ENCODE measurements at places on chromosomes 5 and 9.

- DNase-seq = no peak
Observed at GRCh38 chr5:100165309-100165708, 369.9 kb upstream of the FAM174A start.

DNA sequence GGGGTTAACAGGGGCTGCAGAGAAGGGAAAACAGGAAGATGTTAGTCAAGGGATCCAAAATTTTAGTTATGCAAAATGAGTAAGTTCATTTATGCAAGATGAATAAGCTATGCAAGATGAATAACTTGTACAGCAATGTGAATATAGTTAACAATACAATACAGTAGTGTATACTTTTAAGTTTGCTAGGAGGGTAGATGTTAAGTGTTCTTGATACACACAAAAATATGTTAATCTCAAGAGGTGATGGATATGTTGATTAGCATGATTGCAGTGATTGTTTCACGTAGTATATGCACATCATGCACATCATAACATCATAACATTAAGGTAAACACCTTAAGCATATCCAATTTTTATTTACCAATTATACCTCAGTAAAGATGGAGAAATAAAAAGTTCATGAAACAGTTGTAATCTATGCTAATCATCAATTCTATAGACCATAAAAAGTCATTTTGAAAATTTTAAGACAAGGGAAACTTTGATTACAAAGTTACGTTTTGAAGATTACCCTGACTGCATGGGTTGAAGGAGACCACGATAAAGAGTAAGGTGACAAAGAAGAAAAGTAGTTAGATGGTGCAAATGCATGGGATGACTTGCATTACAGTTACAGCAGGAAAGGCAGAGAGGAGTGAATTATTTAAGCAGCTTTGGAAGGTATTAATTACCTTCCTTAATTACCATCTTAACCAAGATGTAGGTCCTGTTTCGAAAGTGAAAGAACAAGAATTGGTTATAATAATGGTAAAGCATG, 31.4 kb downstream of the FAM174A start:
- no peak for DNase-seq

DNA sequence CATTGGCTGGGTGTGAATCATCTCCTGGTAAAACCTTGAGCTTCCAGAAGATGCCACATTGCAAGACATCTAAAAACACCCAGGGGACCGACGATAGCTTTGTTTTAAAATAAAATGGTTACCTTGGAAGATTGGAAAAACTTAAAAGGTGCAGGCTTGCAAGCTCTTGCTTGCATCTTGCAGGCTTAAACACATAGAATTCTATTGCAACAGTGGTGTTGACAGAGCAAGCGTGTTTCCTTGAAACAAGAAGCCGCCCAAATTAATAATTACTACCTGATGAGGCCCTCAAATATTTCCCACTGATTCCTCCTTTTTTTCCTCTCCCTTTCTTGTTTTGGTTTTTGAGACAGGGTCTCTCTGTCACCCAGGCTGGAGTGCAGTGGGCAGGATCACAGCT, 137.1 kb upstream of the BASP1 start:
- DNase-seq = no peak

- no peak for DNase-seq
Observed at GRCh38 chr5:98468188-98468869, 305.1 kb upstream of the RGMB start.

DNA sequence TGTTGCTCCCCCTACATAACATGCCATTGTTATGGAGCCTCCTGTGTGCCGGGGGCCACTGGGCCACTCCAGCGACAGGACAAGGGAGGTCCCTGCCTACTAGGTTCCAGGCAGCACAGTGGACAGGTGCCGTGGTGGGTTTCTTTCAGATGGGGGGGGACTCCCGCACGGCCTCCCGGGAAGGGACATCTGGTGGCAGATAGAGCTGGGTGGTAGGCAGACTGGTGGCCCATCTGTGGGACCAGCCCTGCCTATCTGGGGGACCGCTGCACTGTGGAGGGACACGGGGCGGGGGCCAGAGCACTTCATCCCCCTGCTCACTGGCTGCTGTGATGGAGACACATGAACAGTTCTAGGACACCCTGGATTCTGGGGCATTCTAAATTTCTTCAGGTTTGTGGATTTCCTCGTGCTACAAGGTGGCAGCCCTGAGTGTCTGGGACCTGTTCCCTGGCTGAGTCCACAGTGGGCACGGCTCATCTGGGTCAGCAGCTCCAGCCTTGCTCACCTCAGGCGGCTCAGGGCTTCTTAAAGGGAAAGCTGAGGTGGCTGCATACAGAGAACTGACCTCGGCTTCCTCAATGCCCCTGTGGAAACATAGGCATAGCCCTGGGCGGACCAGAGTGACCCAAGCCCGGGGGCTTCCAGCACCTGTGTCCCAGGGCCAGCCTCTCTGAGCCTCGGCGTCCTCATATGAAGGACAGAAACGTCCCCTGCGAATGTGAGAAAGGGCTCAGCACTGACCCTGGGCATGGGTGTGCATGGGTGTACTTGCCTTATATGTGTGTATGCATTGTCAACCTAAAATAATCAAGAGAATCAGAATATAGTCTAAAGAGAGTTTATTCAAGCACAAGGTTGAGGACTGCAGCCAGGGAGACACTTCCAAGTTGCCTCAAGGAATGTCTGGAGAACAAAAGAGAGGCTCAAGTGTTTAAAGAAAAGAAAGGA, 22.5 kb downstream of the FGD3 start:
- no peak for DNase-seq

- no peak for DNase-seq
Observed at GRCh38 chr5:154494036-154494435, 16.0 kb upstream of the HAND1 start.

GRCh38 chr5:112787896-112788295, 50.2 kb downstream of the APC start:
- DNase-seq = no peak

GRCh38 chr5:16976625-16977008, 40.5 kb upstream of the MYO10 start:
- no peak for DNase-seq

DNA sequence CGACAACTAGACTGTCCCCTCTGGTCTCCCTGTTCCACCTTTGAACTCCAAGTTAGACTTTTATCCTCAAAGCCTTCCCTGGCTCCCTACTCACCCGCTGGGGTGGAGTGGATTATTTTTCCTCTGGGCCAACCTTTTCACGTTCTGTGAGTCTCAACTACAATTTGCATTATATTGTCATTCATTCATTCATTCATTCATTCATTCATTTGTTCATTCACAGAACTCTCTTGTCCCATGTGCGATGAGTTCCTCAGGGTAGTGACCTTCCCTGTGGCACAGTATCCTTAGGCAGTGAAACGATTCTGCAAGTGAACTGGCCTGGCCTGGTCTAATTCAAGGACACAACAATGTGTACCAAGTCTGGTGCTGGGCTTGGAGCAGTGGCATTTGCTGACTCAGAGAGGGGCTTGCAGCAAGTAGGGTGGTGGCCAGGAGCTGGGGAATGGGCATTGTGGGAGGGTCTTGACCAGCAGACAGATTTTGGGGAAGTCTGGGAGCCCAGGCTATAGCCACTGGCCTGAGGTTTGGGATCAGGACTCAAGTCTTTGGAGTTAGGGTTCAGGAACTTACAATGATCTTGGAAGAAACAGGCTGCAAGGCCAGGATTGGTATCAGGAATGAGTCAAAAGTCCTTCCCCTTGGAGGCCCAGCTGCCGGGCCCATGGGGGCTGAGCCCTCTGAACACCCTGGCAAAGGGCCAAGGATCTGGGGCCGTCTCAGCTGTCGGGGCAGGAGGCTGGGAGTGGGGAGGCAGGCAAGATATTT, 37.2 kb upstream of the COL15A1 start:
- DNase-seq = no peak

DNA sequence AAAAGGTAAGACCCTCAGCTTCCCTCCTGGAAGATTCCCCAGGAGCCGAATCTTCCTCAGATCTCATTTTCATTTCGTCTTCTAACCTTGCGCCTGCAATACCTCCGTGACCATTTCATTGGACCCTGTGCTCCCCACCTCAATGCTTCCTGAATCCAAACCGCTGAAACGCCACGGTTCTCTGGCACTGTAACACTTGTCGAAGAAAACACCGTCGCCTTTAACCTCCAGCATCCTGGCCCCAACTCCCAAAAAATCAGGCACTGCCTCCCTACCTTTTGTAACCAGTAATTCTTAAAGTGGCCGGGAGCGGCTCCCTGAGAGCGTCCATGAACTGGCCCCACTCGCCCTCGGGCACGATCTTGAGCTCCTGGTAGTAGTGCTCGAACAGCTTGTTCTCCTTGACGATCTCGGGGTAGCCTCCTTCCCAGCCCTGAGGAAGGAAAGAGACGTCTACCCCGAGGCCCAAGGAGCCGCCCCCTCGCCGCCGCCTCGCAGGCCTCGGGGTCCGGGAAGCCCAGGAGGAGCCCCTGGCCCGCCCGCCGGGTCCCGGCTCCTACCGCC, 438 bp downstream of the NSUN2 start:
- no peak for DNase-seq

GRCh38 chr9:3434594-3434993, 91.2 kb downstream of the RFX3 start:
- no peak for DNase-seq

DNA sequence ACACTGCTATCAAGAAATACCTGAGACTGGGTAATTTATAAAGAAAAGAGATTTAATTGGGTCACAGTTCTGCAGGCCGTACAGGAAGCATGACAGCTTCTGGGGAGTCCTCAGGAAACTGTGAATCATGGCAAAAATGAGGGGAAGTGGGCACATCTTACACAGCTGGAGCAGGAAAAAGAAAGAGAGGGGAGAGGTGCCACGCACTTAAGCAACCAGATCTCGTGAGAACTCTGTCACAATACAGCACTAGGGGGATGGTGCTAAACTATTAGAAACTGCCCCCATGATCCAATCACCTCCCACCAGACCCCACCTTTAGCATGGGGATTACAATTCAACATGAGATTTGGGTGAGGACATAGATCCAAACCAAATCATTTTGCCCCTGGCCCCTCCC, 105.5 kb upstream of the CPLX2 start:
- peak; percentile 13 for DNase-seq

- no peak for DNase-seq
Observed at GRCh38 chr9:137642892-137643291, 24.1 kb downstream of the EHMT1 start.

GRCh38 chr5:178386336-178386931, 153.8 kb upstream of the PHYKPL start:
- no peak for DNase-seq

DNA sequence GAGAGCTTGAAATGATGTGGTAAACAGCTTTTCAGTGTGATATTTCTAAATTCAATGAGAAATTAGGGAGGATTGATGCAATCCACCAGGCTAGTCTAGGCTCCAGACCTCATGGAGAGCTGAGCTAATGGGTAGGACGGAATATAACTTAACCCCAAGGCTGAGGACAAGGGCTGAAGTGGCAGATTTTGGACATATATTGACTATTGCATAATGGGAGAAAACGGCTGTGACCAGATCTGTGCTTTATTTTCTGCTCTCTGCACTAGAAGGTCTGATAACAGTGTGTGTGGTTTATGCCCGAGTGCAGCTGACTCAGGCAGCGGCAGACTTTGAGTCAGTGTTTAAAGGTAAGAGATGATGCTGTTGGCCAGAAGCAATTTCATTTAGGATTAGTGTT, 70.6 kb downstream of the ACTBL2 start:
- DNase-seq = no peak

GRCh38 chr9:14992516-14992915, 82.3 kb upstream of the FREM1 start:
- DNase-seq = no peak

GRCh38 chr5:173352366-173353349, 24.4 kb upstream of the STC2 start:
- no peak for DNase-seq

DNA sequence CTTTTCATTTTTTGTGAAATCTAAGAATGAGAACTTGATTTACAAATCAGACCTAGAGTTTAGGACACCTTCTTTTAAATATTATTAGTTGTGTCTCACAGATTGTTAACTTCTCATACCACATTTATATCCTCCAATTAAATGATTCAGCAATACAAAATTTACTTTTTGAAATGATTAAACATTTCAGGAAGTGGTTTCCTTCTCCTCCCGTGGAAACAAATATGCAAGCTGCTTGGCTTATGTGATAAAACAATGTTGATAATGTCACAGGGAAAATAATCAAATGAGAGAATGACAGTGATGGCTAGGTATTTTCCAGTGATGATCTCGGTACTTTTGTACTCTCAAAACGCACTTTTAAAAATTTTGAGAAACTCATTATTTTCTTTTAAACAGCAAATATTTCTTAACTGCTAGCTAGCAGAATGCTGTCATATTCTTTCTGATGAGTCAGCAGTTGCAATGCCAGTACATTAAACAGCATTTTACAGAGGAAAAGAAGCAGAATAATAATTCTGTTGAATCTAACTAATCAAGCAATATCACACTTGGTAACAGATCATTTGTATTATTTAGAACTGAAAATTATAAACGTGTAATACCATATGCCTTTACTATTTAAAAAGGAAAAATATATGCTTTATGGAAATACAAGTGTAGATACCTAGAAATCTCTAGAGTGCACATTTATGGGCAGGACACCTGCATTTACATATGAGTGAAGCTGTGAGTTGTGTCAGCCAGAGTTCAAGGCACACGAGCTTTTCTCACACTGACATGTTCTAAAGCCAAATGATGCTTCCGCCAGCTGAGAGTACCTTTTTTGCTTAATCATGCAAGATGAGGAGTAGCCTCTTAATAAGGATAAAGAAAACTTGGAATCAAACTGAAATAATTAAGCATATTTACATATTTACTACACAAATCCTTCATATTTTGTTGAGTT, 53.6 kb upstream of the CDH18 start:
- no peak for DNase-seq

DNA sequence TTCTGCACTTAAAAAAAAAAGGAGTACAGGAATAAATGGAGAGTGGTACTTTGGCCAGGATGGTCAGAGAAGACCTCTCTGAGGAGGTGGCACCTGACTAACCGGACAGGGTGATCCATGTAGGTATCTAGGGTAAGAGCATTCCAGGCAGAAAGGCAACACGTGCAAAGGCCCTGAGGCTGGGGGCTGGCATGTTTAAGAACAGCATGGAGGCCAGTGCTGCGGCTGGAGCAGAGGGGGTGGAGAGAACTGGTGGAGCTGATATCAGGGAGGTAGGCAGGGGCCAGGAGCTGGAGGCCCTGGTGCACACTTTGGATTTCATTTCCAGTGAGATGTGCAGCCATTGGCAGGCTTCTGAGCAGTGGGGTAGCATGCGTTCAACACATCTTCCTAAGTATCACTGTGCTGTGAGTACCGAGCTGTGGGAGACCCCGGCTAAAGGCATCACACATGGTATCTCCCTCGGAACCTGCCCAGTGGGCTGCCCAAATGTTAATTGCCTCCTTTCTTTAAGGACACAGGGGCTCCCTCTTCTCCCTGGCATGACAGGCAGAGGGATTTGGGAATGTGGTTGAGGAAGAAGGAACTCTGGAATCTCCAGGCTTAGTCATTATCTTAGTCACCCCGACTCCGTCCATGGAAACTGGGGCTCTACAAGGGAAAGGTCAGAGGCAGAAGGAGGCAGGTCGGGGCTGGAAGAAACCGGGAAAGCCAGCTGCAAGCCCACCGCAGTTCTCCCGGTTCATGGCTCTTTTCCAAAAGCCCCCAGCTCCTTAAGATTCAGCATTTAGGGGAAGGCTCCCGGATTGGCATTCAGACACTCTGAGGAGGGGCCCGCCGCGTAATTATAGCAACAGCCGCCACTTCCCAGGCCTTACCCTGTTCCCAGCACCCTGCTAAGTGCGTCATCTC, 18.6 kb downstream of the SLC6A7 start:
- no peak for DNase-seq

- DNase-seq = no peak
Observed at GRCh38 chr9:136354592-136355085, 8.9 kb downstream of the DNLZ start.
